ENCODE measurements at places on chromosomes 7 and 10.

DNA sequence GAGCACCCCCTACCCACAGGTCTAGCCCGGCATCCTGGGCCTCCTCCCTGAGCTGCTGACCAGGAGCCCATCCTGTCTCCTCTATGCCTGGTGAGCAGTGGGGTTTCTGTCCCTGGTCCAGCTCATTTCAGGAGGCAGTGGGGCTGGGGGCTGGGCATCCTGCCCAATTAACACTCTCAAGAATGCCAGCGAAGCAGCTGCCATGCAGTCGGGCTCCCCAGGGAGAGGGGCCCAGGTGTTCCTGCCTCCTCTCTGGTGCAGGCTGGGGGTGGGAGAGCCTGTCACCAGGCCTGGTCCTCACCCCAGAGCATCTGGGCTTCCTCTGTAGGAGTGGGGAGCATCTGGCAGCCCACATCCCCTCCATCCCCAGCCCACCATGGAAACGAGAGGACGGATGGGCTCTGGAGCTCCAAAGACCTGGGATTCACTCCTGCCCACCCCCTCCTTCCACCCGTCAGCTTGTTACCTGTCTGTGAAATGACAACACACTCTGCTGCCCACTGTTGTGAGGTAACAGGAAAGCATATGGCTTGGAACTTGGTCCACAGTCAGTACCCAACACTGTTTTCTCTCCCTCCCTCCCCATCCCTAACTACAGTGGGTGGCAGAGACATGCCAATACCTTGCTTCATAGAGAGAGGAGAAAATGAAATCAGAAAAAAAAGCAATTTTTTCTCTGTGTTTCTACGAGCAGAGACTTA, 69.1 kb downstream of the SLIT1 start:
- no peak for DNase-seq

DNA sequence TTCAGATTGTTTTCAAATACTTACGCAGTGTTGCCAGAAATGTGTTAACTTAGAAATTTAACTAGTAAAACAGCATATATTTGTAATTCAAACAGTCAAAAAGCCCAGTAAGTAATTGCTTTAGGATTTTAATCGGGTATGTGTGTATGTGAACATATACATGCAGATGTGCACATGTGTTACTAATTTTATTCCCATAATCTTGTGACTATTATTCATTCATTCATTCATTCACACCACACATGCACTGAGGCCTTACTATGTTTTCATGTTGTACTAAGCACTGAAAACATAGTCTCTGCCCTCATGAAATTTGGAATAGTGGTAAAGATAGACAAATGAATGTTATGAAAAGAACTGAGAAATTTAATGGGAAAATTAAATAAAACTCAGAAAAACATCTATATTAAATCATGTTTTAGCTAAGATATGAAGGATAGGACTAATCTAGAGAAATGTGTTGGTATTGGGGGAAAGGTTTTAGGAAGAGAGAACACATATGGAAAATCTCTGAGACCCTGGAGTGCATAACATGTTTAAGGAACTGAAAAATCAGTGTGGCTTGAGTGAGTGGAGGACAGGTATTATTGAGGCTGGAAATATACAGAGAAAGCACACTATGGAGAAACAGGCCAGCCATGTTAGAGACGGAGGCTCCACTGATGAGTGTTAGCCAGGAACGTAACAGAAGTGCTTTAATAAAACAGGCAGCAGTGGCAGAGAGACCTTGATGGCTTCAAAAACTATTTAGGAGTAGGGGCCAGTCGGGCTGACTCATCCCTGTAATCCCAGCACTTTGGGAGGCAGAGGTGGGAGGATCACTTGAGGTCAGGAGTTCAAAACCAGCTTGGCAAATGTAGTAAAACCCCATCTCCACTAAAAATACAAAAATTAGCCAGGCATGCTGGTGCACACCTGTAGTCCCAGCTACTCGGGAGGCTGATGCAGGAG, 80.3 kb downstream of the HDAC9 start:
- no peak for DNase-seq

DNA sequence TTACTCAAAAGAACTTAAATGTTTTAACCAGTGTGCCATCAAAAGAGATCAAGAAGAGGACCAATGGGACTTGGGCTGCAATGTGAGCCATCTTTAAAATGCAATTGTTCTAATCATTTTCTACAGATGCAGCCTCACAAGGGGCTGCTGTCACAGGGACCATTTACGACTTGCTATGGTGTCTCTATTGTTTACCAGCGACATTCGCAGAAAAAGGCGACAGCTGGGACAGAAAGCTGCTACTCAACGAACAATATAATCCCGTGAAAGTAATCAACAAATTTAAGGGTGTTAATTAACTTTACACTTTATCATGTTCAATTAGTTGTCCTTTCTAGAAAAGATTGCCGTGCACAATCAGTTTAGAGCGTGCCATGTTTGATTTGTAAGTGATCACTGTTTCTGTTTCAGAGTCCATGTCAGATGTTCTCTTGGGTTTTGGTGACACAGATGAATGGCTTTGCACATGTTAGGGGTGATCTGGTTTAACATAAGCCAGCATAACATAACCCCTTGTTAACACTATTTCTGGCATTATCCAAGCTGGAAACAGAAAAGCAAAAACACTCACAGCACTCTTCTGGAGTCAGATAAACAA, 110.8 kb downstream of the HIBADH start:
- DNase-seq, result no peak

DNA sequence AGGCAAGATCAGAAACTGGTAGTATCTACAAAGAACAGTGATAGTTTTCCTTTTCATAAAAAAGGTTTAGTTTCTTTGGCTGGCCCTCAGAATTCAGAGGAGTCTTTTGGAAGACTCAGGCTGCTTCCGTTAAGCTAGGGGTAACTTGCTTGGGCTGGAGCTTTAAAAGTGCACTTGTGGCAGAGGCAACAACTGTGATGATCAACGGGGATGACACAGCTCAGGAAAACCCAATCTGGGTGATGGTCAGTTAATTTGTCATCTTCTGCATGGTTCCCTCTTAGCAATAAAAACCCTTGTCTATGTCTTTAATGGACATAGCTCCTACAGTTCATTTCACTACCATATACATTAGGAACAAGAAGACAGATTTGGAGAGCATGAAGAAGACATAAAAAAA, 46.7 kb downstream of the SGMS1 start:
- DNase-seq, result no peak

- DNase-seq, result no peak
Observed at GRCh38 chr7:55044791-55045190, 26.0 kb downstream of the EGFR start.

GRCh38 chr7:100509231-100509630, 25.5 kb downstream of the NYAP1 start:
- DNase-seq, result no peak

GRCh38 chr7:132656846-132657776, 80.8 kb upstream of the PLXNA4 start:
- no peak for DNase-seq

DNA sequence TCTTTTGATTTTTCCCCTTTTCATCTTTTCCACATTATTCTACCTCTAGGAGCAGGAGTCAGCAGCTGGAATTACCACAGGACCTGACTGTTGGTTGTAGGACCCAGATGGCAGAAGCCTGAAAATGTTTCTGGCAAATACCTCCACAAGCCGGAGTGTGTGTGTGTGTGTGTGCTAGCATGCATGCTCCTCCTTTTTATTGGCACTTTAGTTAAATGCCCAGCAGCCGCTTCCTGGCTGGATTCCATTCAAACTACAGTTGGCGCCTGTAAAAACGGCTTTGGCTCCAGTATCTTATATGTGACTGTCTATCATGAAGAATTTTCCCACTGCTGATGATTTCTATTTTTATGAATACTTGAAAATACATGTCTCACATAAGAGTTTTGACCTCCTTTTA, 319.7 kb upstream of the SP4 start:
- DNase-seq, result no peak

DNA sequence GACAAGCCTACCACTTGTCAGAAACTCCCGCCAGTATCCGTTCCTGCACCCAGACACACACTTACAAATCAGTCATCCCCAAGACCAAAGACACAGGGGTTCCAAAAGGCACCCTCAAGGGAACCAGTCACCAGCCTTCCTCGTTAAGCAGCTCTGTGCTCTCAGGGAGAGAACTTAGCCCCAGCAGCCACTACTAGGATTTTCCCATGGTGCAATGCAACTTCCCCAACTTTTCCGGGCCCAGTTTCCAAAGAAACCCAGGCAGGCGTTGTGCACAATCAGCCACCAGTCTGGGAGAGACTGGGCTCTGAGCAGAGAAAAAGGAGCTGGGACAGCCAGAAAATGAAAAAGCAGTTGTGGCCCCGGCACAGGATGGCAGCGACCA, 1.2 kb downstream of the DLG5 start:
- DNase-seq, result no peak

DNA sequence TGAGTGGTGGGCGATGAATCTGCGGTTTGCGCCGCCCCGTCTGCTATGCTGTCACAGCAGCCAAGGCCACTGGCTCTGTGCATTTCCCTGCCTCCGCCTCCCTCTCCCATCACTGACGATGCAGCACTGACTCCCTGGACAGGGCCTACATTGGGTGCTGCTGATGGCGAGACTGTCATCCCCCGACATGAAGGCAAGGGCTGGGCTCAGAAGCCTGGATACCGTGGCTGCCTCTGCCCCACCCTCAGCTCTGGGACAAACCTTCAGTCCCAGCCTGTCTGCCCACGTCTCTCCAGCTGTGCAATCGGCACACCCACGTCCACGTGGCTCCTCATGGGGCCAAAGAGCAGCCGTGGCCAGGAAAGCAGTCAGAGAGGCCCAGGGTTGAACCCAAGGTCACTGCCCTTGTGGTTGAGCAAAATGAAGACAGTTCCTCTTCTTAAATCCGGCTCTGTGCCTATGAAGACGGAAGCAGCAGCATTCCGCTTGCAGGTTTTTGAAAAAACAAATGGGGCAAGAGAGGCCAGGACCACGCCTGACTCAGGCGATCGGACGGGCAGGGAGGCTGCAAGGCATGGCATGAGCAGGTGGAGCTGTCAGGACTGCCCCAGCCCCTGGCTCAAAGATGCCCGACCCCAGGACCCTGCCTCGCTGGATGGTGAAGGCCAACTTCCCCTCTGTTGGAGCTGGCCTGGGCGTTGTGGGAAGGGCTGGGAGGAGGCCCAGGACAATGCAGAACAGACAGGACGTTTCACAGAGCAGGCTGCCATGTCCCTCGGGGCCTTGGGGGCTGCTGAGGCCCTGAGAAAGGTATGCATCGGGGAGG, 517.5 kb downstream of the DNAJB6 start:
- no peak for DNase-seq

DNA sequence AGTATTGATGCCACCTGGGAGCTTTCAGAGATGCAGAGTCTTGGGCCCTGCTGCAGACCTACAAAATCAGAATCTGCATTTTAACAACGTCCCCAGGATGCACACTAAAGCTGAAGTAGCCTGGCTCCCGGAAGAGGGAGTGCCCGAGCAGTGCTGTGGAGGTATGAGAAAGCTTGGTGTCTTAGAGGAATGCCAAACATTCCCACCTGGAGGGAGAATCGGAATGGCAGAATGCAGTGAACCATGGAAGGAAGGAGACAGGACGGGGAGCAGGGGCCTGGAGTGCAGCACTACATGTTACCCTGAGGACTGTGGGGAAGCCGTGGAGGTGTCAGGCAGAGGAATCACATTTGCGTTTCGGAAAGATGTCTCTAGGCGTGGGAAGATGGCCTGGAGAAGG, 90.9 kb downstream of the AOAH start:
- DNase-seq, result no peak

Measured in activated T-cell treated with anti-CD3 and anti-CD28 coated beads for 4 hours (primary cell).